Kidney glomerular epithelial cell (primary cell): ENCODE measurements at places on chromosomes 6 and 20.

- DNase-seq: no peak
Observed at GRCh38 chr6:30741789-30742315, 635 bp downstream of the FLOT1 start.

DNA sequence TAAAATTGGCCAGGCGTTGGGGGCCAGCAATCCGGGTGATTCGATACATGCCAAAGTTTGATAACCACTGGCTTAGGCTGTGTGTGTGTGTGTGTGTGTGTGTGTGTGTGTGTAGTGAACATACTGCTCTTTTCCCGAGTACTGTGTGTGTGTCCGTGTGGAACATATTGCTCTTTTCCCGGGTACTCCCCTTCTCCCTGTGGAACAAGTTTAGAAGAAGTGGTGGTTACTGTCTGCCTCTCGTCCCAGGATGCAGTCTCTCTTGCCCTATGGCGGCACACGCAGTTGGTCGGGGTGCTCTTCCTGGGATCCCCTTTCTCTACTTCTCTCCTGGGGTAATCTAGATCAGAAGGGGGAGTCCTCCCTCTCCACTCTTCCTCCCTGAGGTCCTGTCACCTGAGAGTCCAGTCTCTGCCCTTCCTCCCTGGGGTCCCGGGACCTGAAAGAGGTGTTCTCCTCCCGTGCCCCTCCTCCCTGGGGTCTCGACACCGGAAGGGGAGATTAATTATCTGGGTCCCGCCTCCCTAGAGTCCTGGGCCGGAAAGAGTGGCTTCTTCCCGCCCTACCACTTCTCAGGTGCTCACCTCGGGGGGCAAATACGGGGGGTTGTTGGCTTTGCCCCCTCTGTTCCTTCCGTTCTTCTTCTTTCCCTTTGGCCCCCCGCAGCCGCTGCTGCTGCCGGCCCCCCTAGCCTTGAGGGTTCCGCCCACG is 516 bp downstream of the GTPBP2 start:
- DNase-seq: peak; percentile 42

DNA sequence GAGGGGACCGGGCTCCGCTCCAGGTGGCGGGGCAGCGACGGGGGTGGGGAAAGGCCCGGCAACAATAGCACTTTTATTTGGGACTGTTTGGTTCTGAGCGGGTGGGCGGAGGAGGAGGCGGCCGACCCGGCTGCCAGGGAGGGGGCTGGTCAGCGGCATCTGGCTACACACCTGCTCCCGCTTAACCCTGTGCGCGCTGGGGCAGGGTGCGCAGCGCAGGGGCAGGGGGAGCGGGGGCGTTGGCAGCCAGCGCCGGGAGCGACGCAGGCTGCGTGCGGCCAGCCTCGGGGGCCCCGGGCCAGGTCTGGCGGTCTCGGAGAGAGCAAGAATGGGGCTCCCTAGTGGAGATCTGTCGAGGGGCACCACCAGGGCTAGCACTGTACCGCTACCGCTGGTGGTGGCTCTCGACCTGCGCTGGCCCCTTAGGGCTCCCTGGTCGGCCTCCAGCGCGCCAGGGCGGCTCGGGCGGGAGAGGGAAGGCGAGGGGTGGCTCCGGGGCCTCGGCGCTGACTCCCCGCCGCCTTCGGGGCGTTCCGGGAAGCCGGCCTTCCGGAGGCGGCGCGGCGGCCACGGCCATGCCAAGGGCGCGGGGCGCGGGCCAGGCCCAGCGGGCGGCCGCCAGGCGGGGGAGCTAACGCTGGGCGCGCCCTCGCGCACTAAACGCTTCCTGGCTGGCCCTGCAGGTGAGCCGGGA is 92.4 kb downstream of the NCR2 start:
- DNase-seq: no peak

GRCh38 chr6:168388641-168389633 is 52.0 kb upstream of the SMOC2 start:
- DNase-seq: no peak

GRCh38 chr6:170086639-170087420 is 204.0 kb downstream of the DLL1 start:
- no peak for DNase-seq

DNA sequence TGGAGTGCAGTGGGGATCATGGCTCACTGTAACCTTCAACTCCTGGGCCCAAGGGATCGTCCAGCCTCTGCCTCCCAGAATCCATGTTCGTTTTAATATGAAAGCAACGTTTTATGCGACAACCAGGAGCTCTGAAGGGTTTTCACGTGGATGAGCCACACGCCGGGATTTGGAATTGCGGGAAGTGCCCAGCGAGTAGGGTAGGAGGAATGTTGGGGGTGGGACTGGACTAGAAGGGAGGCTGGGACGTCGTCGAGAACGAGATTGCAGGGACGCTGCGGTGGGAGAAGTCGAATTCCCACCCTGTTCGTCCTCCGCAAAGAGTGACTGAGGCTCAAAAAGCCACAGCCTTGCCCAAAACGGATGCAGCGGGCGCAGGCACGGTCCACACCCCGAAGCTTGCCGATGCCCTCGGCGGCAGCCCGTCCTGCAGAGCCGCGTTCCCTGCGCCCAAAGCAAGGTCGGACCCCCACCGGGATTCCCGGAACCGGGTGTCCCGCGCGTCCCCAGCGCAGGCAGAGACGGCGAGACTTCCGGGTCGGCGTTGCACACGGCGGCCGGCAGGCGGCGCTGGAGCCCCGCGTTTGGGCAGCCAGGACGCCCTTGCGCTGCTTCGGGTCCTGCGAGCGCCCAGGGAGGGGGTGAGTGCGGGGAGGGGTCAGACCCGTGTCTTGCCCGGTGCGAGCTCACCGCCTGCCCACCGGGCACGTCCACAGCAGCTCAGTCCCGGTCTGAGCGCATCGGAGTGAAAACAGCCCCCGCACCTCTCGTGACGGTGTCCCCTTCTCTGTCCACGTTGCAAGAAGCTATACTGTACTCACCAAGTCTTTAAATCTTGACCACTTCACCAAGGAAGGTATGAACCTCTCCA is 87.8 kb downstream of the DHX35 start:
- DNase-seq: peak; percentile 42

- DNase-seq: no peak
Observed at GRCh38 chr6:13398421-13398994, 70.2 kb upstream of the TBC1D7 start.

- DNase-seq: no peak
Observed at GRCh38 chr20:39233755-39234154, 271.6 kb downstream of the DHX35 start.

DNA sequence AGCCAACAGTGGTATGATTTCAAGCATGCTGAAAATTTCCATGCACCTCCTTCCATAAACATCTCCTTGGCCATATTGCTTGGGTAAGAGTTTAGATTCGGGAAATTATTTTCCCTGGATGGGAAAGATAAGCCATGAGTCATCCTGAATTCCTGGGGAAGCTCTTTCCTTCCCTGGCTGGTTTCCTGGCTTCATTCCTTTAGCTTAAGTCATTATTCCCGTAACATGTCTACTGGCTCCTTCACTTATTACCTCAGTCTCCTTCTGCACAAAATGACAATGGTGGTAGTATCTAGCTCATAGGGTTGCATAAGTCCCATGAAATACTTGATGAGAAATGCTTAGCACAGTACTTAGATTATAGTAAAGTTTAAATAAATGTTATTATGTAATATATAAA is 27.6 kb downstream of the TINAG start:
- DNase-seq: peak; percentile 97

DNA sequence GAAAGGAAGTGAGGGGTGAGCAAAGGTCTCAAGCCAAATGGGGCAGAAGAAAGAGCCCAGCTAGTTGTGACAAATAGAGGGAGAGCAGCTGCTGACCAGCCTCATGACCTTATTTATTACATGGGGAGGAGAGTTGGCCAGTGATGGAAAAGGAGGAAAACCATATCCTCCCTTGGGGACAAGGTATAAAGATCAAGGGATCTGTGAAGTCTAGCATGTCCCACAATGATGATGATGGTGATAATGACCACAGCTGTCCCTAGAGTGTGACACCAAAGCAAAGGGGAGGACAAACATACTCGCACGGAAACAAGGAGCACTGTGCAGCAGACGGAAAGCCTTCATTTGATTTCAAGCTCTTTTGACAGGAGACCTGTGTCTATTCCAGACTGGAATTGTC is 190.4 kb upstream of the MCHR2 start:
- DNase-seq: no peak

DNA sequence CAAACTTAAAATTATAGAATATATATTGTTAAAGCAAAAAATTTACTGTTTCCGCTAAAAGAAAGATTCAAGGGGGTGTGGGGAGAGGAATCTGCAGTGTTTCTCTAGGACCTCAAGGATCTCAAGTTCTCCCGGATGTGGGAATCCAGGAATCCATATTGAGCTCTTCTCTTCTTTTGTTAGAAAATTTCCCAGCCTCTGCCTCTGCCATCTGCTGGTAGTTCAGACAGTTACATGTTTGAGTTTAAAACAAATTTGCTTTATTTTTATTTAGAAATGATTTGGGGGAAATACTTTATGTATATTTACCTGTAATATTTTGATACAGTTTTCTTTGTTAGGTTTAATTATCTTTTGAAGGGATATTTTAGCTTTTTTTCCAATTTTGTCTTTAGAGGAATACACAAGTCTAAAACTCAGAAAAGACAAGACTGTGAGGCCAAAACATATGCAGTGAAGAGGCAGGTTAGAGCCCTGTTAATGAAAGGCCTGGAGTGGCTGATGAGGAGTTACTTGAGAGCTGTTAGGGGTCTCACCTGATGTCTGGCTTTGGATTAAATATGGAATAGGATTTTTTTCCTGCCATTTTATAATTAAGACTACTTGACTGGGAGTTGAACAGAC is 268.8 kb downstream of the ARID1B start:
- DNase-seq: peak; percentile 74

- no peak for DNase-seq
Observed at GRCh38 chr6:5159162-5159561, 74.0 kb downstream of the PPP1R3G start.

- no peak for DNase-seq
Observed at GRCh38 chr6:142821860-142822259, 123.1 kb downstream of the HIVEP2 start.

- DNase-seq: peak; percentile 64
Observed at GRCh38 chr20:39081255-39081654, 119.1 kb downstream of the DHX35 start.

DNA sequence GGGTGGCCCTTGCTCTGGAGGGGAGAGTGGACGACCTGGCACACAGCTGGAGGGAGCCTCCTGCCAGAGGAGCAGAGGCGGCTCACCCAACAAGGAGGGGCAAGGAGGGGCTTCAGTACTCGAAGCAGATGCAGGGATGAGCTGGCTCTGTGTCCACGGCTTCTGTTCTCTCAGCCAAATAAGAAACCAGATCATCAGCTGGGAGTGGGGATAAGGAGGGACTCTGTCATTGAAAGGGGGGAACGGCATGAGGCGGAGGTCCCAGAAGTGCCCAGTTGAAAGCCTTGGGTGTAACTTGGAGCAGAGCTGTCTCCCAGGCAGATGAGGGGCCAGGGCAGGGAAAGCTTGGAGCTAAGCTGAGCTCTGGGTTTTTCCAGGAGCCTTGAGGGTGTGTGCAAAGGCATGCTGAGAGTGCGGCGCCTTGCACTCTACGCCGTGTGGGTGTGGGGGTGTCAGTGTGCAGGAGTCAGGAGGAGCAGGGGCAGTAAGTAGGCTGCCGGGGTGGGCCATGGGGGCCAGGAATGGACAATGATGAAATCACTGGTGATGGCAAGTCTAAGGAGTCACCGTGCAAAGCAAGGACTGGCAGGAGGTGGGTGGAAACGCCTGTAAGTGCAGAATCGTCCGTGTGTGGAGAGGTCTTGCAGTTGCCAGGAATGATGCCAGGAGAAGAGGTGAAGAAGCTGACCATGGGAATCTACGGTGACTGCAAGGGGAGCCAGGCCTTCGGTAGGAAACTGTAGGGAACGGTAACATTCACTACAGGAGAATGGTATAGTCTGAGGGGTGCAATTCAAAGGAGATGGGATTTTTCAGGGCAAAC is 85.4 kb upstream of the FOXQ1 start:
- peak; percentile 6 for DNase-seq

DNA sequence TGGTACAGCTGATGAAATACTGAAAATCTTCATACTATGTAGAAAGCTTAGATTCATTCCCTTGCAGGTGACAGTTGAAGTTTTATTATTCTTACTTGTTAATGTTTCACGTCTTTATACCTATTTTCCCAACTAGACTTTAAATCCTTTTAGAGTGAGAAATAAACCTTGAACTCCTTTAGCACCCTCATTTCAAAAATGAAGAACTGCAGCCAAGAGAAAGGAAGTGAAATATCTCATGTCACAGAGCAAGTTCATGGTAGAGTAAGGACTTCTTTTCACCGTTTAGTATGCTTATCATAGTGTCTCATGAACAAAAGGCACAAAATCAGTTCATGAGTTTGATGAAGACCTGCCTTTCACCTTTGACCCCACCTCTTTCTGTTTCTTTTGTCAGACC is 38.5 kb downstream of the ORC3 start:
- no peak for DNase-seq

- no peak for DNase-seq
Observed at GRCh38 chr6:163679753-163680152, 265.2 kb downstream of the QKI start.

- DNase-seq: no peak
Observed at GRCh38 chr6:158611039-158611438, 33.5 kb downstream of the DYNLT1 start.

- DNase-seq: no peak
Observed at GRCh38 chr6:170005665-170006064, 254.2 kb downstream of the ERMARD start.

GRCh38 chr20:49729780-49730179 is 16.1 kb upstream of the B4GALT5 start:
- no peak for DNase-seq

GRCh38 chr6:86938814-86939213 is 1.5 kb downstream of the HTR1E start:
- DNase-seq: no peak

- DNase-seq: no peak
Observed at GRCh38 chr20:1952737-1953530, 40.9 kb downstream of the PDYN start.

DNA sequence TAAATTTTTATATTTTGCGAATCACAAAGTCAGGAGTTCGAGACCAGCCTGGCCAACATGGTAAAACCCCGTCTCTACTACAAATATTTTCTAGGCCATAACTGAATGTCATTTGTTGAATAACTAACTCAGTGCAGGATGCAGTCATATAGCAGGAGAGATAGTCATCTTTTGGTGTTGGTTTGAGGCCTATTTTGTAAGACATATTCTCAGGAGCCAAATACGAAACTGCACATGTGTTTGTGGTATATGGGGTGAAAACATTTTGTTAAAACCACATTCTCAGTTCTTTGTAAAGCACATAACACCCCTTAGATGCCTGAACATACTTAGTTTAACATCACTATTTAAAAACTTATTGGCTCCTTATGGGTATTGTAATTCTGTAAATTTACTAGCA is 4.7 kb upstream of the ENPP5 start:
- no peak for DNase-seq

DNA sequence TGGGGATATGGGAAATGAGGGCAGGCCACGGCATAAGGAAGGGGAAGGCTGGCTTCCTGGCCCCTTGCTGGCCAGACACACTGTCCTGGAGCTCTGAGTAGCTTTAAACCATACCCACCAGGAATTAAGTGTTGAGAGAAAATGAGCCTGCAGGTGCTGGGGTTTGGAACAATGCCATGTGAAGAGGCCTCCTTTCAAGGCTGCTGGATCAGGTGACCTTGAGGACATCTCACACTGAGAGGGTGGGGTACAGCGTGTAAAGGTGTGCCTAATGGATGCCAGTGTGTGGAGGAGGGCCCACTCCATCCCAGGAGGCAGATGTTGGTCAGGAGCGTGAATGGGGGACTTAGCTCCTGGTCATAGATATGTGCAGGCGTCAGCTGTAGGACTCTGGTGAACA is 74.8 kb upstream of the MLN start:
- no peak for DNase-seq

- DNase-seq: no peak
Observed at GRCh38 chr6:136252441-136252840, 2.3 kb upstream of the MTFR2 start.
